ENCODE measurements at places on chromosomes 2 and 18.

DNA sequence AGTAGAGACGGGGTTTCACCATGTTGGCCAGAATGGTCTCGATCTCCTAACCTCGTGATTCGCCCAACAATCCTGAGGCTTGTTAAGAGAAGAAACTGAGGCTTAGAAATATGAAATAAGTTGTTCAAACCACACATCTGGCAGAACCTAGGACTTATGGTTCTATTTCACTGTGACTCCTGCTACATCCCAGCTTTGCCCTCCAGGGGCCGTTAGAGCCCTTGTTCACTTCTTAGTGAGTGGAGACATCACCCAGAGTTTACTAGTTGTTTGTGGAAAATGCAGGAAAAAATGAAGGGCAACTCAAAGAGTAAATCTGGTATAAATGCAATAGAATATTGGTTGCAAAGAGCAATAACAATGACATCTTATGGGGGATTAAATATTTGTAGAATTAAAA is 43.9 kb downstream of the MARCHF4 start:
- DNase-seq = no peak

- no peak for DNase-seq
These were observed 14.7 kb downstream of the NABP1 start for GRCh38 chr2:191692502-191693115.

GRCh38 chr18:60090170-60090569 is 190.4 kb downstream of the PMAIP1 start:
- DNase-seq = peak; percentile 5

GRCh38 chr2:28707592-28707991 is 44.0 kb upstream of the PPP1CB start:
- DNase-seq = no peak

DNA sequence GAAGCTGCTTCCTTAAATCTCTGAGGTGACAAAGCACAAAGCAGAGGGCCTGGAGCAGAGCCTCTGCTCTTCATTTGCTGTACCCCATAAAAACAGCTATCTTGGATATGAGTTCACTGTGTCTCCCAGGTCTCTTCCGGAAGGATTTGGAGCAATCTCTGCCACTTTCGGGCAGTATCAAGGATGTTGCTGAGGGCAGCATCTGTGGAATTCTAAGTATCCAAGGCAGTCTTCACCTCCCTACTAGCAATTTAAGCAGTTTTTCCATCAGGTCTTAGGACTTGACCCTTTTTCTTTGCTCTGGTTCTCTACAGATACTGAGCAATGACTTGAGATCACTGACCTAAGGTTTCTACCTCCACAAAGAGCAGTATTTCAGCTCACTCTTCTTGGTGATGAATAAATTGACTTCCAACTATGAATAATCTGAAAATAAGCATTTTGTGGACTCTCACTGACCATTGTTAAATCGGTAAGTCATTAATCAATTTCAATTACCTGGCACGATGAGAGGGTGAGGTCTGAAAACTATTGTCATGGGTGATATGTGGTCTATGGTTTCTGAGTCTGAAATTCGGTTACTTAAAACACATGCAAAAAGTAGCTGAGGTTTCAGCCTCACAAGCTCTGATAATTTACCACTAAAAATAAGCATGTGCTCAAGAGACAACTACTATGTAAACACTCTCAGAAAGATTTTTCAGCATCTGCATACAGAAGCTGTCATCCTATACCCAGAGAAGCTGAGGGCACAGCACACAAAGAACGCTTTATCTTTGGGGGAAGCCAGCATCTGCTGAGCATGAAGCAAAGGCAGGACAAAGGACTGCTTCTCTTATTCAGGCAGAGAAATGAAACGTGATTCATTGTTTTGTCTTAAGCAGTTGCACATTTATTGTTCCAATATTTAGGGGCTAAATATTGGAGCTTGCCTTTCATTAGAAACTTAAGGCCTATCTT is 32.1 kb upstream of the SPATS2L start:
- no peak for DNase-seq

DNA sequence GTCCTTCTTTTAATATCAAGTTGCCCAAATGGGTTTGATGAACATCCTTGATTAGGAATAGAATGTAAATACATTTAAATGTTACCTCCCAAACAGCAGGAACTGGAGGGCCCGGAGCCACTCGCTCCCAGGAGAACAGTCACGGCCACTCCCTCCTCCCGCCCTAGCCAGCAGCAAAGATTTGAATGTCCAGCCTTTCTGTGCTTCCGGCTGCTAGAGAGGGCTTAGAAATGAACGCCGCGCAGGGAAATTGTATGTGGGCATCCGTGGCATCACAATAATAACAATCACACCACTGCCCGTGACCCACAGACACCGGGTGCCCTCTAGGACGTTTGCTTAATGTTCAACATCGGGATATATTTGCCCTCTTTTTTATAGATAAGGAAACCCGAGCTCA is 164.9 kb upstream of the SALL3 start:
- DNase-seq = no peak

GRCh38 chr2:145350011-145350410 is 830.1 kb upstream of the ZEB2 start:
- DNase-seq = peak; percentile 68

GRCh38 chr18:11944252-11944651 is 36.1 kb upstream of the MPPE1 start:
- DNase-seq = no peak

DNA sequence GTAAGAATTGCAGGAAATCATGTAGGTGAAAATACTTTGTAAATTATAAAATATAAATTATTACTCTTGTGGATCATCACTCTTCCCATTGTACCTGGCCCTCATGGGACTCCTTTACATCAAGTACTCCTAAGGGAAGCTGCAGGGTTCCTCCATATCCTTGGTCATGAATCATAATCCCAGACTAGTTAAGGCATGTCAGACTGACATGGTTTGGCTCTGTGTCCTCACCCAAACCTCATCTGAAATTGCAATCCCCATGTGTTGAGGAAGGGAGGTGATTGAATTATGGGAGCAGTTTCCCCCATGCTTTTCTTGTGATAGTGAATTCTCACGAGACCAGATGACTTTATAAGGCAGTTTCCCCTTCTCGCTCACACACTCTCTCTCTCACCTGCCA is 77.1 kb downstream of the CMPK2 start:
- DNase-seq = no peak

DNA sequence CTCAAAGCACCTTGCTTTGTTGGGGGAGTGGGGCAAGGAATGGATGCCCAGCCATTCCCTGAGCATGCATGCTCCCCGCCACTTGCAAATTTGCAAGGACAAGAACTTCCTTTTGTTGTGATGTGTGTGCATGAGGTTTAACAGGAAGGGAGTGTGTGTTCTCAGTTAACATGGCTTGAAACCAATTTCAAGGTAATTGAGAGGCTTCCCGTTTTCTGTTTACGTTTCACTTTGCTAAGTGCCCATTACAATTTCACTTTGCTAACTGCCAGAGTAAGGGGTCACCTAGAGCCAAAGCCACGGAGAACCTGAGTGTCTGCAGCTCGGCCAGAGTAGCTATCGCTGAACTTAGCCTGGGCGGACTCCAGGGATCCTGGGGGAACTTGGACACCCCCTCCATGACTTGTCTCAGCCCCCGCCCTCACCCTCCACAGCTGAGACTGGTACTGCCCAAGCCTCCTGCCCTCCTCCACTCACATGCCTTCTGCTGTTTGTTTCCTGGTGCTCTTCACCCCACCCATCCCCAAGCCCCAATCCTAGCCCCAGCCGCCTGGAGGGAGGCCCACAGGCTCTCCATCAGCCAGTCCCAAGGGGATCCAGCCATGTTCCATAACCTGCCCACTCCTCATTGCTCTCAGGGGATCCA is 53.6 kb upstream of the LAPTM4A start:
- DNase-seq = no peak

- no peak for DNase-seq
These were observed 92.2 kb upstream of the ITGB6 start for GRCh38 chr2:160292225-160292624.

DNA sequence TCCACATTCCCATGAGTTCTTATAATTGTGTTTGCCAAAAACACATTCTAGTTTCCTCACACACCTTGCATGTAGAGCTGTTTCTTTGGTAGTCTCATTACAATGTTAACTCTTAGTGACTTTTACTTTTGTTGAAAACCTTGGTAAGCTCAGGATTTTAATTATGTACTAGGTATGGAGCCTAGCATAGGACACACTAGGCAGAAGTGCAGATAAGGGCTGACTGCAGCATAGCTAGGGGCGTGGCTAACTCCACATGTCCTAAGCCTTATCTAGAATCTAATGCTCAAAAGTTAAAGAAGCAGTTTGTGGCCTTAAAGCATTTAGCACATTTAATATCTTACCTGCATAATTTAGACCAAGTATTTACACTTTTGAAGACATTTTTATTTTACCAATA is 153.7 kb upstream of the FBXO11 start:
- no peak for DNase-seq

GRCh38 chr2:3712424-3712823 is 9.0 kb downstream of the DCDC2C start:
- no peak for DNase-seq

DNA sequence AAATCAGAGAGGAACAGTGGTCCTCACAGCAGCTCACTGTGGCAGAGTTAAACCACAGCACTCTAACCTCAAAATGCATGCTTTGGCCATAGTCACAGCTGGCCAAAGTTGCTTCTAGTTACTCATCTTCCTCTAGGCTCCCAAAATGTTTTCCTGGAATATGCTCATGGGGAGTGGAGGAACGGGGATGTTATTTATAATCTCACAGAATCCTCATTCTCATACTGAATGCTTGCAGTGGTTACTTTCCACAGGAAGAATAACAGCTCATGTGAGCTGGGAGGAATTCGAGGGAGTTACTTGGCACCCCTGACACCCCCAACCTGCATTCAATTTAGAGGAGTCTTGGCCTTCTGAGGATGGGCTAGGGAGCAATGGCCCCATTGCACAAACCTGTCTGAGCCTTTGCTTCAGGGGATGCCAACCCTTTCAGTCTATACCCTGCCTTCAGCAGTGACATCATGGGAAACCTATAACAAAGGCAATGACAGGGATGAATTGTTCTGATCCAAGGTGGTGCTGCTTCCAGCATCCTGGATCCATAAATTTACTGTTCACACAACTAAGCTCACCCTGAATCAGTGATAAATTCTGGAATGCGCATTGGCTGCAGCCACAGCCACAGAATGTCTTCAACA is 22.4 kb upstream of the CCBE1 start:
- DNase-seq = peak; percentile 94

- DNase-seq = no peak
These were observed 69.5 kb downstream of the INPP4A start for GRCh38 chr2:98514096-98514639.

DNA sequence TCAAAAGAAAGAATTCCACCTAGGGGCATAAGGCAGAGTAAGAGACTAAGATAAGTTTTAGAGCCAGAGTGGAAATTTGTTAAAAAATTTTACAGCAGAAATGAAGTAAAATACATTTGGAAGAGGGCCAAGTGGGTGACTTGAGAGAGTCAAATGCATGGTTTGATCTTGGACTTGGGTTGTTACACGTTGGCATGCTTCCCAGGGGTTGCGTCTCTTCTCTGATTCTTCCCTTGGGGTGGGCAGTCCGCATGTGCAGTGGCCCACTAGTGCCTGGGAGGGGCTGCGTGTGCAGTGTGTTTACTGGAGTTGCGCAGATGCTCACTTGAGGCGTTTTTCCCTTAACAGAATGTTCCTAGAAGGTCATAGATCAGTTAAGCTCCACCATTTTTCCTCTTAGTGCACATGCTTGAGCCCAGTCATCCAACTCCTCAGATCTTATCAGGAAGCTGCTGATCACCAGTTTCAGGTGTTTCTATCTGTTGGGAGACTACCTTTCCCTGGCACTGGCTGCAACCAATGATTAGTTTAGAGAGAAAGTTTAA is 13.1 kb downstream of the SEH1L start:
- DNase-seq = no peak

- DNase-seq = no peak
These were observed 367.8 kb downstream of the GPD2 start for GRCh38 chr2:156803967-156804366.

- DNase-seq = no peak
These were observed 44.9 kb upstream of the BAZ2B start for GRCh38 chr2:159661286-159661685.

- peak; percentile 8 for DNase-seq
These were observed 197.7 kb upstream of the STON1 start for GRCh38 chr2:48332286-48332685.

GRCh38 chr2:223937535-223937934 is 7.6 kb downstream of the WDFY1 start:
- no peak for DNase-seq

- DNase-seq = no peak
These were observed 91.0 kb upstream of the LYPD1 start for GRCh38 chr2:132760971-132761370.

- no peak for DNase-seq
These were observed 42.5 kb downstream of the HRH4 start for GRCh38 chr18:24502667-24503523.

- DNase-seq = no peak
These were observed 18.0 kb upstream of the YWHAQ start for GRCh38 chr2:9648821-9649220.

GRCh38 chr2:28475088-28475595 is 20.7 kb upstream of the PLB1 start:
- no peak for DNase-seq

DNA sequence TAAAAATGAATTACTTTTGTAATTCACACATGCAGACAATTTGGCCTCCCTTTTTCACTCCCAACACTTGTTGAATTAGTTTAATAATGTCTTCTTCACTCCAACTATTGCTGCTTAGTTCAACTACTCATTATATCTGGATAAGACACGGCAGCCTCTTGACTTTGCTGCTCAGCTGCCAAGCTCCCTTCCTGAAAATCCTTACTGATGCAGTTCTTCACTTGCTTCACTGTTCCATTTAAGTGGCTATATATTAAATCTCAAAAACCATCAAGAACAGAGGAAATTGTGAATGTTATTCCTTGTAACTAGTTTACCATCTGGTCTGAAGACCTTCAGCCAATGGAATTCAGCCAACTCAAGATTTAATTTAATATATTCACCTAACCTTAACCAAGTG is 127.1 kb downstream of the NCOA1 start:
- no peak for DNase-seq

GRCh38 chr2:12715258-12716031 is 1.3 kb upstream of the TRIB2 start:
- no peak for DNase-seq

- no peak for DNase-seq
These were observed 498.4 kb downstream of the XIRP2 start for GRCh38 chr2:167386694-167387093.

GRCh38 chr2:33583194-33583938 is 15.7 kb downstream of the FAM98A start:
- DNase-seq = peak; percentile 33

GRCh38 chr18:79763407-79763806 is 34.3 kb upstream of the KCNG2 start:
- no peak for DNase-seq

- no peak for DNase-seq
These were observed 353.8 kb upstream of the SALL3 start for GRCh38 chr18:78625847-78626246.

- no peak for DNase-seq
These were observed 391.9 kb upstream of the RAB6C start for GRCh38 chr2:129587426-129588064.

DNA sequence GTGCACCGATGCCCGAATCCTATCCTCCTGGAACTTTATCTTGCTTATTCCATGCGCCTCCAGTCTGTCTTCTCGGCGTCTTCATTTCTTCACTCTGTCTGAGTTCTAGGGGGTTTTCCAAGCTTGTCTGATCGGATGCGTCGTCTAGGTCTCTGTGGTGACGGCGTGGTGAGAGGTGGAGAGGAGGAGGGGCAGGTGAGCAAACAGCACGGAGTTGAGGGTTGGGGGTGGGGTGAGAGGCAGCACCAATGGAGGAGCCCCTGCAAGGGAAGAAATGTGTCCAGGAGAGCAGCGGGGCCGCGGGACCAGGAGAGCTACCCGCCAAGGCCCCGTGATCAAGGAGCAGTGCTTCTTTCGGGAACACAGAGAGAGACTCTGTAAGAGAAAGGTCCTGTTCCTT is 131.3 kb upstream of the TWIST2 start:
- no peak for DNase-seq

Measured in fibroblast of skin of abdomen (primary cell).